ENCODE measurements at places on chromosomes 3 and 15.

DNA sequence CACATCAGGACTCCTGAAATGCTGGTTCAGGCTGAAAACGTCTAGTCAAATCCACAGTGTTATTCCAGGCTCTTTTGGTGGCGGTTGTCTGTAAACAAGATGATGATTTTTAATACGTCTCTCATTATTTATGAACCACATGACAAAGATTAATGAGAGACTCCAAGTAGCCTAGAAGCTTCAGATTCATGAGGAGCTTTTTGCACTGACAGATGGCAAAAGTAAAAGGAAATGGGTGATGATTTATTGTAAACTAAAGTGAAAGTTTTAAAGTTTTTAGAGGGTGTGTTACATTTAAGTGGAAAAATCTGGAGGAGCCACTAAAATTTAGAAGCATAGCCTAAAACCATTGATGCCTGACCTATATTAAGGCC lies 77.0 kb downstream of the BBX start:
- DNase-seq, result no peak

DNA sequence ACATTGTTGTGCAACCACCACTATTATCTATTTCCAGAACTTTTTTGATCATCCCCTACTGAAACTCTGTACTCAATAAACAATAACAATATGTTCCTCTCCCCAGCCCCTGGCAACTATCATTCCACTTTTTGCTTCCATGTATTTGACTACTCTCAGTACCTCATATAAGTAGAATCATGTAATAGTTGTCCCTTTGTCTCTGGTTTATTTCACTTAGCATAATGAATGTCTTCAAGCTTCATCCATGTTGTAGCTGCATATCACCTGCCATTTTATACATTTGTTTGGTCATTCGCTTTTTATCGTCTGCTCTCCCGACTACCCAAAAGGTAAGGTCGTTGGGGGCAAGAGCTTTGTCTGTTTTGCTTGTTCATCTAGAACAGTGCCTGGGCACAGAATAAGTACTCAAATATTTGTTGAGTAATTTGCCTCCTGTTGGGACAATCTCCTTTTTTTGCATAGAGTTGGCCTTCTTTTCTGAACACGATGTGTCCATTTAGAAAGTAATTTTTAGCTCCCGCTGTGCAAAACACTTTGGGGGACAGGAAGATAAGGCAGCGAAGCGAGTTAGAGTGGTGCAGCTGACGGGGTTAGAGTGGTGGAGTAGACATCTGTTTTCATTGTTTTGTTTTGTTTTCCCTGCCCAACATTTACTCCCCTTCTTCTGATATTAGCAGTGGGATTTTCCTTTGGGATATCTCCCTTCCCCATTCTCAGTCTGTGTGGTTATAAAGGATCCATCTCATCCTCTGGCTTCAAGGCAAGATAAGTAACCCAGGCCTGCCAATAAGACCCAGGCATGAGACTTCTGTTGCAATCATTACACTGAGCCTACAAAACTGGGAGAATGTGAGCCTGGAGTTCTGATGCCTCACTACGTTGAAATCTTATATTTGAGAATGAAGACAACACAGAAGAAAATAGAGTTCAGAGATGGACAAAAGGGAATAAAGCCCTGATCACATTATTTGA lies 83.4 kb upstream of the RNU6-1 start:
- no peak for DNase-seq

DNA sequence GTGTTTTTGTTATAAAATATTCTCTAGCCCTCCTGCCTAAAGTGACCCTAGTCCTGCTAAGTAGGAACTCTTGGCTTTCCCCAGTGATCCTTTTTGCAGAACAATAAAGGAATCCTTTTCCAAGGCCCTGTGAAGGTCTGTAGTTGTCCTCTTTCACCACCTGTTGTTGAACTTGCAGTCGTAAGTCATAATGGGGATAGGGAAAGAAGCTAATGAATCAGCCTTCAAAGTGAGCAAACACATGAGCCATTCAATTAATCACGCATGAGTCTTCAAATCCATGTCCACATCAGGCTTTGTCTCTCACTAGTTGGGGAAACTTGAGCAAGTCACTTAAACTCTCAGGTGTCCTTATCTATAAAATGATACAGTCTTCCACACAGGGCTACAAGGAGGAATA lies 27.6 kb downstream of the ZNF860 start:
- no peak for DNase-seq

DNA sequence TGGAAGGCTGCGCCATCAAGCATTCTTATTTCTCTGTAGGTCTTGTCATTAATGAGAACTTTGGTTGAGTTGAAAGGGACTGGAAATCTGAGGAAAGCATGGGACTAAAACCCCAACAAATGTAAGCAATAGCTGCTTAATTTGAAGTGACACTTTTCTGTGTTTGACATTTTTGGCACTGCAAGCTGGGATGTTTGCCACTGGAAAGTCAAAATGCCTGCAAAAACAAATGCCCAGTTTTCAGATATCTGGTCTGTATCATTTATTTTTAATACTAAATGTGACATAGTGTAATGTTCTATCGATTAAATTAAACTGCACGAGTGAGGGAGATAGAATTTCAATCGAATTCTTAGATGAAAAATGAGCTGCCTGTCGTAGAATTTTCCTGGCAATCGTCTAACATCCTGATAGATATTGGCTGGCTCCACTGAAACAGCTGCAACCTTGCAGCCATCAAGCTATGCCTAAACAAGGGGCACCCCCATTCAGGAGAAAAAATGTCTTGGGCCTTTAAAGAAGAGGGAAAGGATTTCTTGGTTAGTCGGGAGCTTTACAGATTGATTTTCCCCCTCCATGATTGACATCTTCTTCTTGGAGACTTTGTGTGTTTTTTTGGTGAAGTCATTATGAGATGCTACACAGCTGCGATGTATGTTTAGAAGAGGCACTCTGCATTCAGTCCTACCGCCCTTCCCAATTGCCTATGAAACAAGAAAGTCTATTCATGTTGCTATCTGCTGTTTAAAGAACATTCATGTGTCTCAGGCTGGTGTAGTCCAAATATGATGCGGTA lies 316.7 kb upstream of the TBL1XR1 start:
- no peak for DNase-seq

DNA sequence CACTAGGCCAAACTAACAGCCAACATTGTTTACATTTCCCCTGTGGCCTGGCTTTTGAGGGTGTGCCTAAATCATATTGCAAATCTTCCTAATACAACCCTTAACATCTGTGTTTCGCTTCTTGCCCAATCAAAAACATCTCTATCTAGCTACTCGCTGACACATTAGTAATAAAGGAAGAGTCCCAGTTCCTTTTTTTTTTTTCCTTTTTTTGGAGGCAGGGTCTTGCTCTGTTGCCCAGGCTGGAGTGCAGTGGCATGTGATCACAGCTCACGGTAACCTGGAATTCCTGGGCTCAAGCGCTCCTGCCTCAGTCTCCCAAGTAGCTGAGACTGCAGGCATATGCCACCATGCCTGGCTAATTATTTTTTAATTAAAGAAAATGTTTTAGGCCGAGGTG lies 2.1 kb upstream of the SRPRB start:
- no peak for DNase-seq

DNA sequence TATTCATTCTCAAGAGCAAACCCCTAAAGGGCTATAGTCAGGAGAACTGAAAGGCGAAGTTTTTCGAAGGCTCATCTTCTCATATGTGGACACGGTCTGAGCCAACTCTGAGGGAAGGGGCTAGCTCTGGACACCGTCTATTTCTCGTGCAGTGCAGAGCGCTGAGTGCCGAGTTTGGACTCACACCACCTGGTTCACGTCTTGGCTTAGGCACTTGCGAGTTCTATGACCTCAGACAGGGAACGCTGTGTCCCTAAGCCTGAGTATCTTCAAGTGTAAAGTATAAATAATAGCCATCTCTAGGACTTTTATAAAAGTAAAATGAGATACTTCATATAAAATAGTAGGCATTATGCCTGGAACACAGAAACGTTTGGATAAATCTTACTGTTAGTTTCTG lies 223.7 kb downstream of the FMN1 start:
- DNase-seq, result no peak

DNA sequence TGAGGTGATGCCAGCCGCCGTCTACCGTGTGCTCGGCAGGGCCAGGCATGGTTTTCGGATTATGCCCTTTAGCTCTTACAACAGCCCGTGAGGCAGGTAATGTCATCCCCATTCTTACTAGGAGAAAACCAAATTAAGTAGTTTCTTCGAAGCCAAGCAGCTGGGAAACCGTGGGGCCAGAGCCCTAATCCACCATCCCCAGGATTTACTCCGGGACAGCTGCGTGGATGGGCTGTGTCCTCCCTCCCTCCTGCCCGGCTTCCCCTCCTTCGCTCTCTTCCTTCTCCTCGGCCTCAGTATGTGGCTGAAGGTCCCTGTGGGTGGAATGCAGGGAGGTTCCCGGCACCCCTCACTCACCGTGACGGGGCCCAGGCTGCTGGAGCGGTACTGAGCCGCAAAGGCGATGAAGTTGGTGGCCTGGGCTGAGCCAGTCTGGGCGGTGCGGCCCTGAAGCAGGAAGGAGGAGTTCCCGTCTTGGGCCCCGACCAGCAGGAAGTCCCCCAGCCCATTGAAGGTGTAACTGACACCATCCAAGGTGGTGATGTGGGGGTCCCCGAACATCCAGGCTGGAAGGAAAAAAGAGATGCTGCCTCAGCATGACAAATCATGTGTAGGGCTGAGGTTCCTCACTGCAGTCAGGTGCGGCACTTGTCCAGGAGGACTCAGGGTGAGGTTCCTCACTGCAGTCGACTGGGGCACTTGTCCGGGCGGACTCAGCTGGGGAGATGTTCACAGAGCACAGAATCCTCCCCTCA lies 42.5 kb downstream of the MUC20 start:
- no peak for DNase-seq

DNA sequence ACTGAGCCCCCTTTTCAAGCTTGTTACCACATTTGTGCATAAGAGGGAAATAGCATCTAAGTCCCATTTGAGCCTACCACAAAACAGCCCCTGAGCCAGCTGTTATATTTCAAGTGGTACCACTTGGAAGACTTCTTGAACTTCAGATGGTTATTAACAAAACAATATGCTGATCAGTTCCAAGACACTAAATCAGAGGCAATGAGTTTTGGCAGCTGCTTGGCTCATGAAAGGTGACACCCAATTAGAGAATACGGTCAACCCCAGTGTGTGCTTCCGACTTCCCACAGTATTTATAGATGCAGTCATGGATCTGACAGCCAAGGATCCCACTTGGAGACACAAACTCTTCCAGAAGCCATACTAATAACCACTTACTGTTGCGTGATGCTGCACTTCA lies 469.6 kb upstream of the PPP2R3A start:
- DNase-seq, result no peak

- DNase-seq, result no peak
Measured at GRCh38 chr3:112005091-112005672, 6.5 kb downstream of the TAGLN3 start.

DNA sequence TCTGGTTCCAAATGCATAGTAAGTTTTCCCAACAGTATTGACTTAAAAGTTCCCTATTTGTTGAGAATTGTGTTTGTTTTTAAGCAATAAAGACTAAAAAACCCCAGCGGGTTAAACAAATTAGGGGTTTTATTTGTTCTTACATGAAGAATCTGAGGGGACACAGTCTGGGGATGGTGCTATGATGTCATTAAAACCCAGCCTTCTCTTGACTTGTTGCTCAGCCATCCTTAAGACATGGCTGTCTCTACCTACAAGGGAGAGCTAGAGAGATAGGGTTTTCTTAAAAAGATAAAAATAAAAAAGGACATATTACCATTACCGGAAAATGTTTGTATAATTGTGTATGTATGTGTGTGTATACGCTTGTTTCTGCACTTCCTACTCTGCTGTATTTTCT lies 11.7 kb upstream of the ARL14 start:
- DNase-seq, result no peak

GRCh38 chr3:53190659-53191058 lies 29.6 kb downstream of the PRKCD start:
- no peak for DNase-seq

DNA sequence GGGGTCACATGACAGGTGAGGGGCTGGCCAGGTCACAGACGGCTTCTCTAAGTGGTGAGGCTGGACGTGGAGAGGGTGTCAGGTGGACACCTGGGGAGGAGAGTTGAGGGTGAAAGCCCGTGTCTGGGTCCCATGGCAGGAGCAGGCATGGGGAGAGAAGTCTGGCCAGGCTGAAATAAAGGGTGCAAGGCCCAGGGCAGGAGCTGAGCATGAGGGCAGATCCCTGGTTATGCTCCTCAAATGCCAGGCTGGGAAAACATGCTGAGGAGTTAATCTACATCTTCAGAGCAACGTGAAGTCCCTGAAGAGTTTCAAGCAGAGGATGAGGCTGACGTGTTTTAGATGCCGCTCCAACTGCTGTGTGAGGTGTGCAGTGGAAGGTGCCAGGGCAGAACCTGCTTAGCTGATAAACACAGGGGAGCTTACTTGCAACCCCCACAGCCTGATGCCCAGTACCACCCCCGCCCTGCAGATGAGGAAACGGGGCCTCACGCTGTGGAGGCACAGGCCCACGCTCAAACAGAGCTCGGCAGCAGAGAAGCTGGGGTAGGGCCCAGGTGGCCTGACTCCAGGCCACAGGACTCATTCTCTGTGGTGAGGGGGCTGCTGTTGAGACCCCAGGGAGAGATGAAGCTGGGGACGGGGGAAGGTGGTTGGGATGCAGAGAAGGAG lies 40.5 kb downstream of the HCN4 start:
- DNase-seq, result no peak

DNA sequence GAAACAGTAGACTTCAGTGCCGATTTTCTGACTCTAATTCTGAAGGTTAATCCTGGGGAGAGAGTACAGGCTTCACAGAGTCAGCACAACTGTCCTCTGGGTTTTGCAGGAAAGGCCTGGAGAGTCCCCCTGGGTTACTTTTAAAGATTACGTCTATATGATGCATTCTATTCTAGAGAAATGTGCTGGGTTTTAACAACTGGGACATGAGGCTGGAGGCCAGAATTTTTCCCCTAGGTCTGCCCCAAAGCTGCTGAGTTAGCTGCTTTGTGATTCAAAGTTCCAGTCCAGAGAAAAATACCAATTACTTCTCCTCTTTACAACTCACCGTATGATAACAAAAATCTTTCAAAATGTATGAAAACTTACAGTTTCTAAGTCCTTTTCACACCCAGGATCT lies 240.7 kb upstream of the TPRG1 start:
- no peak for DNase-seq

DNA sequence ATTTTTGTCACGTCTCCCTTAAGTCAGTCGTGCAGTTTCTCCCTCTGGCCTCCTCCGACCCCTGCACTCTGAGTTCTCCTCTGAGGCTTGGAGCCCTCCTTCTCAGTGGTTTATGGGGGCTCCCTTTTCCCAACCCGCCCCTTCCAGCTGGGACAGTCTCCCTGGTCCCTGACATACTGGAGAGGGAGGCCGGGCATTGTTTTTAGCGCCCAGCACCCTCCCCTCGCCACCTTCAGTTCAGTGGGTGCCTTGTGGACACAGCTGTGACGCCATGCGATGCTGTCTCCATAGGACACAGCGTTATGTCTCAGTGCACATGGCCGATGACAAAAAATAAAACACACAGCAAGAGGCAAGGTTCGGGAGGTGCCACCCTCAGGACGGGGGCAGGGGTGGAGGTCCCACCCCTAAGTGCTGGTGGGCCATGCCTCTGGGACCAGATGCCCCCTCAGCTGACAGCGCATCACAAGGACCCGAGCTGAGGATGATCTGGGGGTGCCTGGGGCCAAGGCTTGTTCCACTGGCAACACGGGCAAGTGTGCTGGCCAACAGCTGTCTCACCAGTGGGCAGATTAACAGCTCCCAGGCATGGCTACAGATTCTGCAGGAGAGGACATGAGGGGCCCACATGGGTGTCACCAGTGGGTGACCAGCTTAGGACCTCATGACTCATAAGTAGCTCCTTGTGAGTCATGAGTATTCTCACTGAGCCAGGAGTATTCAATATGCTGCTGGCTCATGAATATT lies 81.6 kb downstream of the PLXNA1 start:
- DNase-seq, result no peak

Data from amygdala (tissue), 56 donors.